ENCODE measurements at places on chromosomes 11 and 22.

- H3K27ac ChIP-seq: no peak overlapping the region
- no peaks in the 10 kb centered on the region for H3K36me3 ChIP-seq
- no peaks in the 10 kb centered on the region for H3K4me1 ChIP-seq
- H3K4me3 ChIP-seq: no peak overlapping the region
Observed at GRCh38 chr11:1152316-1153104, 5.2 kb upstream of the MUC5AC start.

DNA sequence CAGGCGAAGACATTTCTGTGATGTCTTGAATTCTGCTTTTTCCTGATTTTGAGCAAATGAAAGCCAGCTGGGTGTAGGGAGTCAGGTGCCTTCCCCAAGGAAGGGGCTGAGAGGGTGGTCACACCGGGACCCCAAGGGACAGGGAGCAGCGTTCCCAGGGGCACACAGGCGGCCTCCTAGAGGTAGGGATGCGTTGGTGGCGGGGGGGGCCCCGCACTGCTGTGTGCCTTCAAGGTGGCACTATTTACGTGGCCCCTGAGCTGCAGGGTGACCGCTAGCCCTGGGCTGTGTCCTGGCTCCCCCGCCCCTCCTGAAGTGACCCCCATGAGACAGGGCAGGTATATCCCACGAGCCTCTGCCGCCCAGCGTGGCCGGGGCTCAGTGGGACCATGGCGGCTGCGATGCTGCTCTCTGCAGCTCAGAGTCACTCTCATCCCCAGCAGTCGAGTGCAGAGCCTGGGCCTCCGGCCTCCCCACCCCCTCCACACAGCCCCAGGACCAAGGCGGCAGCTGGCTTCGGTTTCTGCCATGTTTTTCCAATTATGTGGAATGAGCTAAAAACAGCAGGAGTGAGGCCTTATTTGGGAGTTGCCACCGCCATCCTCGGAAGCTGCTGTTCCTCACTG lies 60.9 kb downstream of the LRP5 start:
- no peaks in the 10 kb centered on the region for H3K36me3 ChIP-seq
- H3K4me3 ChIP-seq: no peak overlapping the region
- no peak for DNase-seq
- peaks cover 4% of the 10 kb centered on the region for H3K4me1 ChIP-seq
- H3K27me3 ChIP-seq: no peaks in the 10 kb centered on the region

- no peak overlapping the region for H3K27ac ChIP-seq
- H3K4me3 ChIP-seq: no peak overlapping the region
- DNase-seq: no peak
- H3K4me1 ChIP-seq: no peaks in the 10 kb centered on the region
Observed at GRCh38 chr22:48494968-48495750, 1332.5 kb downstream of the BRD1 start.

- H3K36me3 ChIP-seq: no peaks in the 10 kb centered on the region
- peaks cover 10% of the 10 kb centered on the region for H3K4me1 ChIP-seq
- H3K4me3 ChIP-seq: no peak overlapping the region
- peak; percentile 40 for DNase-seq
Observed at GRCh38 chr22:38863531-38864131, 8.4 kb downstream of the CBX6 start.

DNA sequence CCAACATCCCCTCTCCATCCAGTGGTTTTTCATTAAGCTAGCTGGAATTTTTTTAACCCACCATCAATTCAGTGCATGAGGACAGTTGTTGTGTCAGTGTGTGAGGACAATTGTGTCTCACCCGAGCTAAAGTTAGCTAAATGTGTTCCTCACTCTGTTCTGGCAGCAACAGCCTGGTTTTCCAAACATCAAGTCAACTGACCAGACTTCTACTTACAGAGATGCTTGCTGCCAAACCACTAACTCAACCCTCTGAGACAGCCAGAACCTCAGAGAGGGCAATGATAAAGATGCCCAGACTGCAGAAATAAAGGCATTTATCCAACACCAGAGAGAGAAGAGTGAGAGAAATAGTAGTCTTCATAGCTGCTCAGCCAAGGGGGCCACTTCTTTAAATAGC lies 6.7 kb downstream of the PAMR1 start:
- H3K27me3 ChIP-seq: no peaks in the 10 kb centered on the region
- no peaks in the 10 kb centered on the region for H3K4me1 ChIP-seq
- no peak overlapping the region for H3K4me3 ChIP-seq

DNA sequence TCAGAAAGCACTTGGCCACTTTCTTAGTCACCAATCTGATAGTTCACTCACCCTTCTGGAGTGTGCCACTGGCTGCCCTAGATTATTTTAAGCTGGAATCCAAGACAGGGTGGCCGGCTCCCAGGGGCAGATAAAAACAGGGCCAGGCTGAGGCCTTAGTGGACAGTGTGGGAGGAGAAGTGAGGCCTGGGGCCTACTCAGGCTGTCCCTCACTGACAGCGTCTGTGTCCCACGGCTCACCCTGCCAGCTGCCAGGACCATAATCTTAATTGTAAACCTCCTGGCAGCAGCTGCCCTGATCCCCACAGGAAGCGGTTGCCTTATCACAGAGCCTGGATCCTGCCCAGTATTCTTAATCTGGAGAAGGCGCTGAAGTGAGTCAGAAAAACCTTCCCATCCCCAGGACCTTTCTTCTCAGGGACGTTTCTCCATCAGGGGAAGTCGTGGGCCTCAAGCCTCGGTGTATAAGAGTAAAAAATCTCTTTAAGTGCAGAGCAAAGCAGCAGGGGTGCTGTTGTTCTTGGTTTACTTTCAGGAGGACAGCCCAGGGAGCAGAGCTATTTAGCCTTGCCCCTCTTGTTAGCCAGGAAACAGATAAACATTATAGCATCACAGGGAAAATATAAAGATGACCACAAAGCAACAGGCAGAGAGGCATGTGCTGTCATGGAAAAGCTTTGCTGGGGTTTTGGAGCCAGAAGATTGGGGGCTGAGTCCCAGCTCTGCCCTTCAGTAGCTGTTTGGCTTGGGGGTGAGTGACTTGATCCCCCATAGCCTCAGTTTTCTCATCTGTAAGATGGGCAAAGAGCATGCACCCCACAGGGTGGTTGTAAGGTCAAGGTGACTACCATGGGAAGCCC lies 39.6 kb downstream of the TSPAN18 start:
- H3K36me3 ChIP-seq: no peaks in the 10 kb centered on the region
- no peak for DNase-seq
- no peak overlapping the region for H3K4me3 ChIP-seq
- H3K27ac ChIP-seq: peak overlapping the region; percentile 29

DNA sequence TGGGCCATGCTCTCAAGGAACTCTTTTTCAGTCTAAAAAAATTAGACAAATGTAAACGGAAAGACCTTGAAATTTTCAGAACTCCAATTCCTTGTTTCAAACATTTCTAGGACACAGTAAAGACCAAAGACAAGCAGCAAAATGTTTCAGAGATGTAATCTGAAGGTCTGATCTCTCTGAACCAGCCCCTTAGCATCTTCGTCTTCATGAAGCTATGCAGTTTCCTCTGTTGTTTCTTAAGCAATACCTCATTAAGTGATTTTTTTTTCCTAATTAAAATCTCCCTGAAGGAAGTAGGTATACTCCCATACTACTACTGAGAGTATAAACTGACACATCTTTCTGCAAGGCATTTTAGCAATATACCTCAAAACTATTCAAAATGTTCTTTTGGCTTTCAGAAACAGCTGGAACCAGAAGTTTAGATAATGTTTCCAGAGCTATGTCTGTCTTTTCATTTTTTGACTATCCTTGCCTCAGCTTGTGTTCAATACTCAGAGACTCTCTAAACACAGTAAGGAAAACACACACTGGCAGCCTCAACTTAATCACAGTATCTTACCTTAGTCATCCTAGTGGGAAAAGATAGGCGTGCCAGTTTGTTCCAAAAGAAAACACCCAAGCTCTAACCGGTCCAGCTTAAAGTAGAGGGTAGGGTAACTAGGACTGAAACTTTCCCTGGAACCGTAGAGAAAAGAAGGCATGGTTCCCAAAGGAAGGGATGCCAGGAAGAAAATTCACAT lies 25.1 kb downstream of the SBF2 start:
- H3K4me1 ChIP-seq: no peaks in the 10 kb centered on the region
- H3K27ac ChIP-seq: no peak overlapping the region
- no peak for DNase-seq
- no peaks in the 10 kb centered on the region for H3K36me3 ChIP-seq
- H3K27me3 ChIP-seq: no peaks in the 10 kb centered on the region
- H3K4me3 ChIP-seq: no peak overlapping the region

GRCh38 chr11:17978553-17979287 lies 34.1 kb downstream of the SERGEF start:
- no peaks in the 10 kb centered on the region for H3K36me3 ChIP-seq
- no peak for DNase-seq
- H3K4me3 ChIP-seq: no peak overlapping the region

DNA sequence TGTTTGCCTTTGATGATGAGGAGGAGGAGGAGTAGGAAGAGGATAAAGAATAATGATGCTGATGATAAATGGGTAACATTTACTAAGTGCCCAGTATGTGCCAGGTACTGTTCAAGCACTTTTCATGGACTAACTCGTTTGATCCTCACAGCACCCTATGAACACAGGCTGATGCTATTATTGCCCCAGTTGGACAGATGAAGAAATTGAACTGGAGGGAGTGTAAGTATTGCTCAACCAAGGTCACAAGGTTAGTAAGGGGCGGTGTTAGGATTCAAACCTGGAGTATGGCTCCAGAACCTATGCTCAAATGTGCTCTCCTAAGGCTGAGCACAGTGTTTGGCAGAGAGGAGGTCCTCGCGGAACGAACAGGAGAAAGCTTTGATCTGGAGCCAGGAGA lies 78.6 kb downstream of the SYN3 start:
- H3K4me3 ChIP-seq: no peak overlapping the region
- no peaks in the 10 kb centered on the region for H3K4me1 ChIP-seq
- no peaks in the 10 kb centered on the region for H3K27me3 ChIP-seq
- no peak overlapping the region for H3K27ac ChIP-seq
- no peaks in the 10 kb centered on the region for H3K36me3 ChIP-seq
- no peak for DNase-seq

GRCh38 chr11:69641681-69642548 lies 959 bp downstream of the CCND1 start:
- no peaks in the 10 kb centered on the region for H3K36me3 ChIP-seq
- peak overlapping the region; percentile 86 for H3K27ac ChIP-seq
- H3K4me1 ChIP-seq: peaks cover 16% of the 10 kb centered on the region
- no peak for DNase-seq

- no peaks in the 10 kb centered on the region for H3K36me3 ChIP-seq
- no peak for DNase-seq
- H3K4me1 ChIP-seq: no peaks in the 10 kb centered on the region
Observed at GRCh38 chr11:43789700-43790443, 90.8 kb upstream of the ALKBH3 start.

DNA sequence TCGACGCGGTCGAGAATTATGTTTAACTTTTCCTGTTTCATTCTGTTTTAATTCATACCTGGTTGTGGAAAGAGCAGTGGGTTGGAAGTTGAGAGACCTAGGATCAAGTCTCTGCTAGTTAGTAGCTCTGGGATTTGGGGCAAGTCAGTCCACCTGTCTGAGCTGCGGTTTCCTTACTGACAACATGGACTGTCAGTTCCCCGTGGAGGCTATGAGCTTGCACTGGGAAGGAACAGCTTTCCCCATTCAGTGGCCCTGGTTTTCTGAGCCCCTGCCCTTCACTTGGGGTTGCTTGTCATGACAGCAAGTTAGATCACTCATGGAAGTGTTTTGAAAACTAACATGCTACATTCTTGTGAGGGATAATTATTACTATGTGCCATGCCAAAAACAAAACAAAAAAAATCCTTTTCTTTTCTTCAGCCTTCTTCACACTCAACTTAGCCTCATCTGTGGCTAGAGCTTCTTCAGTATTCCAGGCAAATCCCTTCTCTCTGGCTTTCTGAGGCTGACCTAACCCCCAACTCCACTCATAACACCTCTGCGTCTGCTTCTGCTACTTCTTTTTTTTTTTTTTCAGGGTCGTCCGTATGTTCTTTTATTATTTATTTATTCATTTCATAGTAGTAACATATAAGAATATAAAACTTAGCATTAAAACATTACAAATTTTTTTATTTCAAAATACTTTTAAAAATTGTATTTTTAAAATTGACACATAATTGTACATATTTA lies 43.0 kb upstream of the ZBED5 start:
- no peaks in the 10 kb centered on the region for H3K27me3 ChIP-seq
- peak overlapping the region; percentile 97 for H3K27ac ChIP-seq
- no peak overlapping the region for H3K4me3 ChIP-seq
- no peaks in the 10 kb centered on the region for H3K36me3 ChIP-seq
- H3K4me1 ChIP-seq: peaks cover 14% of the 10 kb centered on the region
- no peak for DNase-seq

DNA sequence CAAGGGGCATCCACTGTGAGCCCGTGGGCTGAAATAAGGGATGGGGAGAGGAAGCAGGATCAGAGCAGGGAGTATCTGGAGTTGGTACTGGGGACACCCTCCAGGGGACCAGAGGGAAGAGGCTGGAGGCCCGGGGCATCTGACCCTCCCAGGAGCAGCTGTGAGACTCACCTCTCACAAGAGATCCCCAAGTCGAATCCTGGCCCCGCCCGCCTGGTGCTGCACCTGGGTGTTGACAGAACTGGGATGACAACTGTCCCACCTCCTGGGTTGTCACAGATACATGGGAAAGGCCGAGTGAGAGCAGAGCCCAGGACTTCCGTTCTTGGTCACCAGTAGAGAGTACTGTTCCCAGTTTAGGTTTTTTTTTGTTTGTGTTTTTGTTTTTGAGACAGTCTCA lies 78.9 kb downstream of the CELSR1 start:
- no peak overlapping the region for H3K4me3 ChIP-seq
- no peaks in the 10 kb centered on the region for H3K4me1 ChIP-seq
- H3K27me3 ChIP-seq: no peaks in the 10 kb centered on the region
- H3K36me3 ChIP-seq: no peaks in the 10 kb centered on the region
- H3K27ac ChIP-seq: no peak overlapping the region

DNA sequence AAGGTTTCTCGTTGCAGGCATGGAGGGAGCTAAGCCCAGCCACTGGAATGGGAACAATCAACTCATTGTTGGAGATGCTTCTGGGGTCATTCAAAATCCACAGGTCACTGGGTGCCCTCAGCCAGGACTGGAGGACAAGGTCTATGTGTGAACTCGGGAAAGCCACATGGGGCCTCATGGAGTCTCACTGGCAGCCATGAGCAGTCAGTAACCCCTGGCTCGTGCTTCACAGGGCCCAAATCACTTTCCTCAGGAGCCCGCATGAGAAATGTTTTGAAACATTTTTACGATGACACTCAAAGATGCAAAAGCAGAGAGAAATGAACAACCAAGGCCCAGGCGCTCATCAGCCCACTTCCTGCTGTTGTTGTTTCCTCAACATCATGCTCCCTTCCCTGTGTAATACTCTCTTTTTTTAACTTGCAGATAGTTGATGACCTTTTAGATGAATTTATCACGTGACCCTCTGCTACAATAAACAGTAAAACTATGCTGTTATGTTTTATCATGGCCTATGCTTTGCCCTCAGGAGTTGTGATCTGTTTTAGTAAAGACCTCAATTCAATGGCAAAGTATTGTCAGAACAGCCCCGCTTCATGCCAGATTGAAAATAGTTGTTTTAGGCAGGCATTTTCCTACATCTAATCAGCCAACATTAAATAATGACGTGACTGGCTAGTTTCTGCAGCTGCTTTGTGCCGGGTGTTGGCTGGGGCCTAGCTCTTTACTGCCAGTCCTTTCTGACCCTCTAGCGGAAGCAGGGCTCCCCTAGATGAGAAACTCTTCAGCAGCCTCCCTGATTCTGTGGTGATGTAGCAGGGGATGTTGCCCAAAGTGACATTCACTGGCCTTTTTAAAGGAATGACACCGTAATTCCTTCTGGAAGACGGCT lies 39.7 kb downstream of the ADAMTS15 start:
- no peak for DNase-seq
- no peak overlapping the region for H3K4me3 ChIP-seq
- H3K27me3 ChIP-seq: no peaks in the 10 kb centered on the region
- no peak overlapping the region for H3K27ac ChIP-seq
- H3K4me1 ChIP-seq: no peaks in the 10 kb centered on the region
